ENCODE measurements at places on chromosomes 16 and 17. TPM values are rescaled to one million over a fixed set of nuclear protein-coding genes. Genes with fewer than 3 reads are reported as not detected.

- H3K27me3 ChIP-seq = no peaks in the 10 kb centered on the region
- no peak overlapping the region for H3K27ac ChIP-seq
- H3K4me1 ChIP-seq = peaks cover 5% of the 10 kb centered on the region
- no peaks in the 10 kb centered on the region for H3K36me3 ChIP-seq
- H3K4me3 ChIP-seq = no peak overlapping the region
Observed at GRCh38 chr16:88992351-88993165, 15.6 kb upstream of the CBFA2T3 start.

GRCh38 chr16:20441191-20441590 is 10.1 kb upstream of the ACSM2A start:
- H3K36me3 ChIP-seq = no peaks in the 10 kb centered on the region
- H3K27ac ChIP-seq = no peak overlapping the region
- no peak overlapping the region for H3K4me3 ChIP-seq

DNA sequence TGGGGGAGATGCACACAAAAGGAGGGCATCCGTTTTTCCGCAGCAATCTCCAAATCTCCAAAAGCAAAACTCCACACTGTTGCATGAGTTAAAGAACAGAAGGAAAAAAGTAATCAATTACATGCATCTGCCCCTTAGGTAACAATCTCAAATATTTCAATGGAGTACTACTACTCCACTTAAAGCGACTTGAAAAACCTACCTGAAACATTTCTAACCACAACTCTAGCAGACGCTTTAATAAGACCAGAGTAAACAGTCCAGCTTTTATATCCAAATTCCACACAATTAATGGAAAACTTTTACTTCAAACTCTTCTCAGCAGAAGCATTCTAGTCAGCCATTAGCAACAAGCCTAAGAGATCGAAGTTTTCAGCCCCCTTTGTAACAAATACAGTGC is 29.9 kb downstream of the AP1G1 start:
- H3K4me3 ChIP-seq = no peak overlapping the region
- peaks cover 27% of the 10 kb centered on the region for H3K36me3 ChIP-seq
- H3K27me3 ChIP-seq = no peaks in the 10 kb centered on the region
- no peak for DNase-seq

DNA sequence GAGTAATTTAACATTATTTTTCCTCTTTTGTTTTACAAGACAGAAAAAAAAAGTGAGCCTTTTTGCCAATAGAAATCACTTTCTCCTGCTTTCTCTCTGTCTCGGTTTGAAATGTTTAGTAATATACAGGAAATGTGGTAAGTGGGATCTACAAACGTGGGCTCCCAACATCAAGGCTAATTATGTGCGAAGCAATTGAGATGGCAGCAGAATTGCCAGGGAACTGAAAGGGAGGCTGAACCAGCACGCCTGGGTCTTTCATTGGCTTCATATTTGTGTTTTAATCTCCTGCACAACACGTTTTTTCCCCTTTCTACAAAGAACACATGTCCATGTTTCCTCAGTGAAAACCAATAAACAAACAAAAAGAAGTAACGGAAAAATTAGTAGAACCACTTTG is 743.9 kb upstream of the SOX9 start:
- no peak overlapping the region for H3K4me3 ChIP-seq
- no peak for DNase-seq
- no peaks in the 10 kb centered on the region for H3K27me3 ChIP-seq
- no peak overlapping the region for H3K27ac ChIP-seq
- H3K36me3 ChIP-seq = no peaks in the 10 kb centered on the region

The GNAO1 gene
- total RNA-seq = 1.3 TPM

DNA sequence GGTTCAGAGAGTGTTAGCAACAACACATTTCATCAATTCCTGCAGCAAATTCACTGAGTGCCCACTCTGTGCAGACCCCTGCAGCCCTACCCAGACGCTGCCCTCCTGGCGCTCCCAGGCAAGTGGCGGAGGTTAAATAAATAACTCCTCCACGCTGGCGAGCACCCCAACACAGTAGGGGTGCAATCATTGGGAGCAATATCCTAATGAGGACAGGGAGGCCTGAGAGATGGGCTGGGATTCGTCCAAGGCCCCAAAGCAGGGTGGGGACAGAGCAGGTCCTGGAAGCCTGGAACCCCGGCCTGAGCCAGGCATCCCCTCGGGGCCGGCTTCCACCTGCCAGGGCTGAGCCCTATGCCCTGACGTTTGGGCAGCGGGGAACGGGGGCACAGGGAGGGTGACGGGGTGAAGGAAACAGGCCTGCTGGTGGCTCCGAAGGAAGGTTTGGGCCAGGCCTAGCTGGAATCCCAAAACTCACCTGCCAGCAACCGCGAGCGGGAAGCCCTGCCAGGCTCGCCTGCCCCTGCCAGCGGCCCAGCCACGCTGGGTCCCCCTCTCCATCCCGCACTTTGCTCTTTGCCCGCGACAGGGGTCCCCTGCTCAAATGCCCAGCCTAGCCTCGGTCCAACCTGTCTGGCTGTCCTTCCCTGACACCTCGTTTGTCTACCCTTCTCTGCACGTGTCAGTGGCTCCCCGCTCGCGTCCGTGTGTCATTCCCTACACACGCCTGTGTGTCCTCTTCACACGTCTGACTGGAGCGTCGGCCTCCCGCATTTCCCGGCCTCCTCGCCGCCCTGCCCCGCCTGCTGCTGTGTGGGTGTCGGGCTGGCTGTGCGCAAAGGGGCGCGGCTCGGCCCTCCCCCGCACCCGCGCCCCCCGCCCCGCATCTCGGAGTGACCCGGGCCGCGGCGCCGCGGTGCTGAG is 721 bp upstream of the BEAN1 start:
- no peak overlapping the region for H3K4me3 ChIP-seq
- no peaks in the 10 kb centered on the region for H3K36me3 ChIP-seq
- peaks cover 11% of the 10 kb centered on the region for H3K4me1 ChIP-seq
- no peak for DNase-seq
- no peak overlapping the region for H3K27ac ChIP-seq

GRCh38 chr16:3598236-3598635 is 13.2 kb downstream of the SLX4 start:
- H3K4me1 ChIP-seq = no peaks in the 10 kb centered on the region
- no peak overlapping the region for H3K4me3 ChIP-seq
- H3K36me3 ChIP-seq = no peaks in the 10 kb centered on the region
- no peak overlapping the region for H3K27ac ChIP-seq
- no peak for DNase-seq

GRCh38 chr17:81931189-81931556 is 3.6 kb upstream of the MAFG start:
- H3K4me1 ChIP-seq = peaks cover 25% of the 10 kb centered on the region
- no peak overlapping the region for H3K4me3 ChIP-seq
- peaks cover 7% of the 10 kb centered on the region for H3K36me3 ChIP-seq
- H3K27me3 ChIP-seq = peaks cover 45% of the 10 kb centered on the region
- peak; percentile 71 for DNase-seq

Data from left lung (tissue), 14 donors.